Activated CD4-positive, alpha-beta T cell treated with anti-CD3 and anti-CD28 coated beads, Interleukin-2, amount 50 U/mL, for 4 hours (primary cell): ENCODE measurements at places on chromosomes 6 and 20.

GRCh38 chr20:5967469-5967868 lies 17.0 kb downstream of the MCM8 start:
- DNase-seq = no peak

GRCh38 chr6:127302728-127303660 lies 36.3 kb downstream of the RNF146 start:
- peak; percentile 54 for DNase-seq

GRCh38 chr6:34218691-34219090 lies 18.0 kb upstream of the HMGA1 start:
- no peak for DNase-seq

DNA sequence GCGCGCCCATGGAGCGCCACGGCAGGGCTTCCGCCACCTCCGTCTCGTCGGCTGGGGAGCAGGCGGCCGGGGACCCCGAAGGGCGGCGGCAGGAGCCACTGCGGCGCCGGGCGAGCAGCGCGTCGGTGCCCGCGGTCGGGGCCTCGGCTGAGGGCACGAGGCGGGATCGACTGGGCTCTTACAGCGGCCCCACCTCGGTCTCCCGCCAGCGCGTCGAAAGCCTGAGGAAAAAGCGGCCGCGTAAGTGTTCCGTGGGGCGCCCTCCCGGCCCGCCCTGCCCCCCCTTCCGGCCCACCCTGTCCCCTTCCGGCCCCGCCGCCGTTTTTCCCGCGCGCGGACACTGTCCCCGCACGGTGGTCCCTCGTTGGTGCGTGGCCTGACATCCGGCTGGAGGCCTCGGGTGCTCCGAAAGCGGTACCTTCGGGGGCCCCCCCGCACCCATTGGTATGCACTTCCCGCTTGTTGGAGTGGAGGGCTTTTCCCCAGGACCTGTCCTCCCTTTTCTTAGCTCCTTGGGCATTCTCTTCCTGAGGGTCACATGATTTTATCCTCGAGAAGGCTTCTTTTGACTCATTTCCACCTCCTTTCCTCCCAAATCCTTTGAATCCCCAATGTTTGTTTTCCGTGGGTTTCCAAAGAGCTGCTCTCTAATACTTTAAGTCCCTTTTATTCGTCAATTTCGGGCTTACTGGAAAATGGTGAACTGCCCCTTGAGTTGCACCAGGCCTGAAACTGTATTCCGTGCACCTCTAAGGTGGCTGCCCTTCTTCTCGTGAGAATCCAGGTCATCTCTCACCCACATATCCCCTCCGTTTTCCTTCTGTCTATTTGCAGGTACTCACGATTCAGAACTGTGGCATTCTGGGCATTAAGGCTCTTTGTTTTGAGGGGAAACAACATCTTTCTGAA lies 556 bp downstream of the PANK2 start:
- no peak for DNase-seq

DNA sequence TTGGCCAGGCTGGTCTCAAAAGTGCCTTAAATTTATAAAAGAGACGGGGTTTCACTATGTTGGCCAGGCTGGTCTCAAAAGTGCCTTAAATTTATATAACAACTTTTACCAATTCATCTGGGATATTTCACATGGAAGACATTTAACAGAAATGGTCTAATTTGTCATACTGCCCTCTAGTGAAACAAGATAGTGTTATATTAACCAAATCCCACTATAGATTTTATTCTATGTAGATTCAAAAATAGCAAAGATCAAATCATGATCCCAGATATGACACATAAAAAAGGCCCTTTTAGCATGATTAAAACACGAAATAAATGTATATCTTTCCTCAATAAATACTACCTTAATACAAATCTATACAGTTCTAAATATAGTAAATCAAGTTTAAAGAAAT lies 102.8 kb upstream of the TFAP2D start:
- DNase-seq = no peak

DNA sequence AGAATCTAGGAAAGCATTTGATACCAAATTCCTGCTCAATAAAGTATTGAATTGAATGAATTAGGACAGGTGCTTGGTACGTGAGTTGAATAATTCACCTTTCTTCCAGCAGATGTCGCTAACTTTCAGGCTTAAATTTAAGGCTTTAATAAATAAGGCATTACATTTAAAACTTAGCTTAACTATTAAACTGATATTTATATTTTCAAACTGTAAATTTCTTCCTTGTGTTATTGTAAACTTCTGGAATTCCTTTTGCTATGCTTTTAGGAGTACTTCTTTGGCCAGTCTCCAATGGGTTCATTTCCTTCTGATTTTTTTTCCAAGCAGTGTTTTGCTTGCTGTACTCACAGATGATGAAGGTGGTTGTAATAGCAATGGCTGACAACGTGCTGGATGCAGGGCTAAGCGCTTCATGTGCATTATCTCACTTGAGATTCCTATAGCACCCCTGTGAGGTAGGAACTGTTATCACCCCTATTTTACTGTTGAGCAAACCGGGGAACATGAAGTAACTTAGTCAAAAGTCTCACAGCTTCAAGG lies 71.3 kb upstream of the SLC2A12 start:
- no peak for DNase-seq

DNA sequence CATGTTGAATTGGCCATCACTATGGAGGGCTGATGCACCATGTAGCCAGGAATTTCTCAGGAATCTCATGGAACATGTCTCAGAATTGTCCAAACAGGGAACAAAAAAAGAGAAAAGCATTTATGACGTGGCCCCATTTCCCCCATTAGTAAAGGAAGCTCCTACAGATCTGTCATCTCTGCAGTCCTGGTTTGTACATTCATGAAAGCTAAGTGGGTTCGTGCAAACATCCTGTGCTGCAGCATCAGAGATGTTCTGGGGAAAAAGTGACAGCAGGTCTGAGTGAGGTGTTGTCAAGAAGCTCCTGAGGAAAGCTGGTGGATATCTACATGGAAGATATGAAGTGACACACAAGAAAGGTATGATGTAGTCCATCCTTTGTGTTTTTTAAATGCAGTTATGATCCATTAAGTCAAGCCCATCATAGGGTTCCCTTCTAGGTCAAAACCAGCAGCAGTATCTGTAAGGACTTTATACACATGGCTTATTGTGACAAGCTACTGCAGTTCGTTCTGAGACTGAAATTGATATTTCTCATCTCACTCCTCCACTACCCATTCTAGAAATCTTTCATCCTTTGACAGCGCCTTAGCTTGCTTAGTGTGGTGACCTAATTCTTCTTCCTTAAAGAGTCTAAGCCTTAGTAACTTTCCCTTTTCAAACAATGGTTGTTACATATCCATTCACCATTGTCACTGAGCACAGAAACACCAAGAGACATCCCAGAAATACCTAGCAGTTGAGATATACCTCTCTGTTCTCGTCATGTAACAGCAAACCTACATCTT lies 200.0 kb upstream of the TCF21 start:
- no peak for DNase-seq

DNA sequence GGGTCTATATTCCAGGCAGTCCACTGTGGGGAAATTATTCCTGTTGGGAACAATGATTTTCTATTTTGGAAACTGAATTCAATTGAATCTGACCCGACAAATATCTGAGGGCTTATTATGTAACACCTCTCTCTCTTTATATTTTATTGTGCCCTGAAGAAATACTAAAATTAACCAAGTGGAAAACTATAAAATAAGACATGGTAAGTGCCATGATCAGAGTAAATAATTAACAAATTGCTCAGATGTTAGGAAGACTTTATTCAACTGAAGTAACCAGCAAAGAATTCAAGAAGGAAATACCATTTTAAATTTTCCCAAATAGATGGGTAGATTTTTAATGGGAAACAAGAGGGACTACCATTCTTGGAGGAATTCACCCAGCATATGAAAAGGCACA lies 632.9 kb downstream of the MAFB start:
- DNase-seq = no peak

DNA sequence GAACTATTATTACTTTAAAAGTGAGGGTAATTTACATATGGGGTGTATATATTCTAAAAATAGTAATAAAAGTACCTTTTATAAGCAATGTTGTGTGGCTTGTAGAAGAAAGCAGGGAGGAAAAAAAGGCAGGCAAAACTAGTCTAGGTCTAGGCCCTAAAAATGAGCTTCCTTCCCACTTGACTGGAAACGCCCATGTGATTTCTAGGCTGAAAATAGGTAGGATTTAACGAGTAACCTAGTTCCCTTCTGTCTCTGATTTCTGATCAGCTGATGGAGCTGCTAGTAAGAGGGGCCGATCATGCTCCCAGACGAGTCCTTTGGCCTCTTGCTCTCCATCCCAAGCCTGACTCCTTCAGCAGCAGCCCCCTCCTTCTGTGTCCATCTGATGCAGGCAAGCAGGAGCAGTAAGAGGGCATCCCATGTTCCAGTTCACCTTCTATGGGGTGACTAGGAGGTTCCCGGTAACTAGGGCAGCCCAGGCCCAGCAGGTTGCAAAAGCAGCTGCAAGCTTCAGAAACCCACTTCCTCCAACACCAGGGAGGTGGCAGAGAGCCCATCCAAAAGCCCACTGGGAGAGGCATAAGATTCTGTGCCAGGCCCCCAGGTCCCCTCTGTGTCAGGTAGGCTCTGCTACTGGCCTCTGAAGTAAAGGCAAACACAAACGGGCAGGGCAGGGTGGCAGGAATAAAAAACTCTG lies 24.4 kb downstream of the TBC1D20 start:
- no peak for DNase-seq

- no peak for DNase-seq
Observed at GRCh38 chr6:27280064-27280539, 32.0 kb downstream of the POM121L2 start.

GRCh38 chr20:52047811-52048764 lies 143.5 kb downstream of the ZFP64 start:
- peak; percentile 0 for DNase-seq

GRCh38 chr6:144711661-144712060 lies 426.5 kb downstream of the UTRN start:
- no peak for DNase-seq

DNA sequence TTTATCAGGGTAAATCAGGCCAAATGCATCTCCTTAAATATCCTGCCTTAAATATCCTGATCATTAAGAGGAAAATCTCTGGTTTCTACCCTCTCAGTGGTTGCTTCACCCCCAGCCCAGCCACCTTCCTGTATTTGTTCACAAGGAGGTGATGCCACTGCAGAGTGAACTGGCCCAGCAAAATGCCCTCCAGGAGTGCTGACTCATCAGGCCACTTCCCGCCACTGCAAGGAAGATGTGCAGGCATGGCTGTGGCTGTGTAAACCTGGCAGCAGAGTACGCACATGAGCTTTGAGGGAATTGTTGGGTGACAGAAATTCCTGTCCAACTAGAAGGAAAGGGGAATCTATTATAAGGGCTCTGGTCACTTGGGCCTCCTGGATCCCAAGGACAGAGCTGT lies 13.8 kb downstream of the NQO2 start:
- no peak for DNase-seq

DNA sequence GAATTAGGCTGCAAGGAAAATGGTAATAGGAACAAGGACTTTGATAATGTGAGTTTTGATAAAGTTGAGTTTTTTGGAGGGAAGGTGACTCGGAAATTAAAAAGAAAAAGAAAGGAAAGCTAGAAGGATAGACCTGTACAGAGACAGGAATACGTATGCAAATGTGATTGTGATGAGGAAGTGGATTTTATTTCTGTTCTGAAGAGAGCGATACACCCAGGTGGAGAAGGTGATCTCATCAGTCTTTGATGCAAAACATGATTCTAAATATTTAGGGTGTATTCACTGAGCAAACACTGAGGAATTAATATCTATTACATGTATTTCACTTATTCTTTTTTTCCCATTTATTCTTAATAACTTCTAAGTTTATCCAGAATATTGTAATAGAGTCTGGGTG lies 9.2 kb upstream of the PLEKHG1 start:
- DNase-seq = no peak

- DNase-seq = no peak
Observed at GRCh38 chr20:40276301-40276700, 412.7 kb downstream of the MAFB start.

DNA sequence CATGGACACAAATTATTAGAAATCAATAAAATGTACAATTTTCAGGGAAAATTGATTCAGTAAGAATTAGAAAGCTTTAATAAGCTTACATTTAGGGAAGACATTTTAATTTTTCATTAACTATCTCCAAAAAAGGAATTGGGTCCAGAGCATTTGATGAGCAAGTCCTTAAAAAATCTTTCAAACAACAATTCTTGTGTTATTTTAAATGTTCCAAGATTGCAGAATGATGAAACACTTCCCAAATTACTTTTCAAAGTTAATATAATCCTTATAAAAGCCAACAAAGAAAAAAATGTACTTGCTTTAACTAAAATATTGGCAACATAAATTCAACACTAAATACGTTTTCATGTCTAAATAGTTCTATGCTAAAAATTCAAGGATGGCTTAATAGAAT lies 102.0 kb downstream of the ADAT2 start:
- DNase-seq = no peak

DNA sequence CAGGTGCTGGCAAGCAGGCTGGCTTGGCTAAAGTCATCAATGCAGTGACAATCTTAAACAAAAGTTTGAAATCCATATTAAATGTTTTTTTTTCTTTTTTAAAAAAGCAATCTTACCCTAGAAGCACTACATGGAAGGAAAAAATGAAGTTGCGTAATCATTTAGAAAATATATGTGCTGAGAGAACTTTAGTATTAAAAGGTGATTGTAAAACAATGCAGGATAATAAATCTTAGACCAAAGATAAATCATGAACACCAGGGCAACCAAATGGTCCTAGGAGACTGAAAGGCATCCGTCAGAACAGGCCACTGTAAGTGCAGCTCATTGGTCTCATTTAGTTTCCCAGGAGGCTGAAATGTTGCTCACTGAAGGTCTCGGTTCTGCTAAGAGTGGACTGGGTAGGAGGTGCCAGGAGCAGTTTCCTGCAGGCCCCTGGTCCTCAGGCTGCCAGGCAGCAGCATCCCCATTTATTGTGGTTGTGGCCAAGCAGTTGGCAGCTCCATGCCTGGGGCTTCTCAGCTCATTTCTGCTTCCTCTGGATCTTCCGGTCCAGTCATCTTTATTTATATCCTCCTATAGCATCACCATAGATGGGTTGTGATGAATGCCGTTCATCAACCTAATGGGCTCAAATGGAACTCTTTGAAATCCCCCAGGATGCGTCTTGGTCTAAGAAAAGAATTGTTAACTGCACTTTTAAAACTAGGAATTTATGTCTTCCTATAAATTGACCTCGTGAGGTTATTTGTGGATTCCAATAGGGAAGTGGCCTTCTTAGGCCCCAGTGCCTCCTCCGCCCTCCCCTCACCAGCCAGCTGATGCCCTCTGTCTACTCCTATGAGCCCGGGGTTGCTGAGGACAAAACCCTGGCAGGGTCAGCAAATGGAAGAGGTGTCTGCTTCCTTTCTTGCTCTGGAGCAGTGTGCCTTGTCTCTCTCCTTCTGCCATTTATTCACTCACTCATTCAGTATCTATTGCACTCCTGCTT lies 269.0 kb downstream of the UST start:
- no peak for DNase-seq

- no peak for DNase-seq
Observed at GRCh38 chr6:125377621-125378020, 75.9 kb upstream of the HDDC2 start.

GRCh38 chr20:45918779-45919537 lies 7.0 kb upstream of the PLTP start:
- no peak for DNase-seq
